ENCODE measurements at places on chromosomes 5 and 9.

DNA sequence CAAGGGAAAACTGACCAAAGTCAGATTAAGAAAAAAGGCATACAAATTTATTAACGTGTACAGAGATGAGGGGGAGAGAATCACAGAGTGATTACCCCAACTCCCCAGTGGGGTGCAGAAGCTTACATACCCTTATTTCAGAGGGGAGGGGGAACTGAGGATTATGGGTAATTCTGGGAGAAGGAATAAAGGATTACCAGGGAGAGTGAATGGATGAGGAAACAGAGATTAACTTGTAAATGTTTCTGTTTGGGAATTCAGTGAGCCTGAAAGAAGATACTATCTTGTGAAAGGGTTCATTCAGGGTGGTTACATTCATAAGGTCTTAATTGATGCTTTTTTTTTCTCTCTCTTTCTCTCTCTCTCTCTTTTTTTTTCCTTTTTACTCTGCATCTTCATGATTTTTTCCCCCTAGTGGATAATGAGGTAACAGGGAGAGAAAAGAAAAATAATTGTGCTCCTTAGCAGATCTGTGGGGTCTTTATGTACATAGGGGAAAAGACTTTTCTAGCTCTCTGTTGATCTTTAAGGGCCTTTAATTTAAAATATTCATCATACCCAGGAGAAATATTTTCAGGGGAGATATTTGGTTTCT is 49.4 kb downstream of the TARS1 start:
- DNase-seq, result no peak

DNA sequence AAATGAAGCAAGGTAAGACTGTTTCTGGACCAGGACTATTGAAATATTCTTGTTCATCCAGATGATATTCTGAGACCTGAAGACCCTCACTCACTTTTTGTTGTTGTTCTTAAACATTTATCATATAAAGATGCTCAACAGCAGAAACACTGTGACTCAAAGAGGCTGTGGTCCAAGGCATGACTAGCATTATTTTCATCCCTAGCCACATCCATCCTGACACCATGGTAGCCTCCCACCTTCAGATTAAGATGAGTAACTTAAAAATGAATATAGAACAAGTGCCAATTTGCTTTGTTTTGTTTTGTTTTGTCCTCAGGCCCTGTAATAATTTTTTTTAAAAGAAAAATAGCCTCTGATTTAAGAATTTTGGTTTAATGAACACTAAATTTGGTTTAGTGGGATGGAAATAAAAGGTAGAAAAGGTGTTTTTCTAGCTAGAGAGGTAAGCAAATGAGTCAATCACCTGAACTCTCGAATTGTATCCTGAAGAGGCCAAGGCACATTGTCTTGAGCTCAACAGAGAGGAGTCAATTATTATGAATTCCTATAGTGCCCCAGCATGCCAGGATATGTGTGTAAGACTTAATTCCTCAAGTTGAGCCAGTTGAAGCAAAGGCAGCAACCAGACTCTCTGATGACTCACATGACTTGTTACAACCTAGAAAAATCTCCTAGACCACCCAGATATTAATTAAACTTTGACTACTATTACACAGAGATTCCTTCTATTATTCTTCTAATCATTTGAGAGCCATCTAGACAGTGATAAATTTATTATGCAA is 380.1 kb upstream of the TUSC1 start:
- DNase-seq, result no peak

- no peak for DNase-seq
Measured at GRCh38 chr9:14433351-14434157, 119.6 kb upstream of the NFIB start.

- no peak for DNase-seq
Measured at GRCh38 chr5:95261437-95262175, 23.3 kb downstream of the MCTP1 start.

GRCh38 chr5:74415695-74416102 is 224.8 kb downstream of the ENC1 start:
- no peak for DNase-seq

DNA sequence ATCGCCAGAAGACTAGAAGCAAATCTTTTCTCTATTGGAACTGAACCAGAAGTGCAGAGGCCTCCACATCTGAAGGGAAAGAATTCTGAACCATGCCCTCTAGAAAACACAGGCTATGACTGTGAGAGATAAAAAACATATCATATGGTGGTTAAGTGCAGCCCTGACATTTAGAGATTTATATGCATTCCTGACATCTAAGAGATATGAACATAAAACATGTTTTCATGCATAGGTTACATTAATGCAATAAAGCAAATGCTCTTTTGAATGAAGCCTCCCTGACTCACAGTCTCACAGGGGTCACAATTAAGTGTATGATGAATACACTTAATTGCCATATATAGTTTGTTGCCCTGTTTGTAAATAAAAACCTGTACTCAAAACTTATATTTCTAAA is 28.9 kb upstream of the CKMT2 start:
- DNase-seq, result no peak

DNA sequence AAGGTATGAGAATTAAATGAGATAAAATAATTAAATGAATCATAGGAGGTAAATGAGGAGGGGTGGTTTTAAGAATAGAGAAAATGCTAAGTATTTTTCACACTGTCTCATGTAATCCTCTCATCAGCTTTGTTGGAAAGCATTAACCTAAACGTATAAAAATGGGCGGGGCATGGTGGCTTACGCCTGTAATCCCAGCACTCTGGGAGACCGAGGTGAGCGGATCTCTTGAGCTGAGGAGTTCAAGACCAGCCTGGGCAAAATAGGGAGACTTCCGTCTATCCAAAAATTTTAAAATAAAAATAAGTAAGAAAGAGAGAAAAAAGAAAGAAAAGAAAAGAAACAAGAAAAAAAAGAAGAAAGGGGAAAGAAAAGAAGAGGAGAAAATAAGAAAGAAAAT is 1.9 kb upstream of the RFK start:
- DNase-seq, result no peak

- DNase-seq, result no peak
Measured at GRCh38 chr9:109629615-109630014, 131.5 kb upstream of the PTPN3 start.

- DNase-seq, result no peak
Measured at GRCh38 chr5:181167814-181168488, 20.6 kb downstream of the OR2V2 start.

GRCh38 chr5:38764937-38765391 is 80.8 kb upstream of the OSMR start:
- no peak for DNase-seq

DNA sequence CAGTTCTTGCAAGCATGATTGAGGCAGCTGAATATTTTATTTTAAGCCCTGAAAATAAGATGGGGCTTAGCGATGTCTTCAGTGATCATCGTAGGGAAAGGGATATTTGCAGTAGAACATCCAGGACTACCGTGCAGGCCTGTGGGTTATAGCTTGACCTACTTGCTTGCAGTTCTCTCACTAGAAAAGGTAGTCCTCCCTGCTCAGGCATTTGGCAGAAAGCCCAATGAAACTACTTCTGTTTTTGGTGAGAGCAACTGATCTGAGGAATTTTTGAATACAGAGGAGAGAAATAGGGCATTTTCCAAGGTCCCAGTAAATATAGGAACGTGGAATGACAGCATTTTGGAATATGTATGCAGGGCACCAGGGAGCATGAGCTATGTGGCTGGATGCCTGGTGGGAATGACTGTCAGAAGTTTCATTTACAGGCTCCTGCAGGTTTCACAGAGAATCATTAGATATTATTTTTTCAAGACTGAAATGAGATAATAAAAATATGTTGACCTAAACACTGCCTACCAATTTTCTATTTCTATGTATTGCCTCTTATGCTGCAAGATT is 417.9 kb upstream of the ACTBL2 start:
- no peak for DNase-seq

DNA sequence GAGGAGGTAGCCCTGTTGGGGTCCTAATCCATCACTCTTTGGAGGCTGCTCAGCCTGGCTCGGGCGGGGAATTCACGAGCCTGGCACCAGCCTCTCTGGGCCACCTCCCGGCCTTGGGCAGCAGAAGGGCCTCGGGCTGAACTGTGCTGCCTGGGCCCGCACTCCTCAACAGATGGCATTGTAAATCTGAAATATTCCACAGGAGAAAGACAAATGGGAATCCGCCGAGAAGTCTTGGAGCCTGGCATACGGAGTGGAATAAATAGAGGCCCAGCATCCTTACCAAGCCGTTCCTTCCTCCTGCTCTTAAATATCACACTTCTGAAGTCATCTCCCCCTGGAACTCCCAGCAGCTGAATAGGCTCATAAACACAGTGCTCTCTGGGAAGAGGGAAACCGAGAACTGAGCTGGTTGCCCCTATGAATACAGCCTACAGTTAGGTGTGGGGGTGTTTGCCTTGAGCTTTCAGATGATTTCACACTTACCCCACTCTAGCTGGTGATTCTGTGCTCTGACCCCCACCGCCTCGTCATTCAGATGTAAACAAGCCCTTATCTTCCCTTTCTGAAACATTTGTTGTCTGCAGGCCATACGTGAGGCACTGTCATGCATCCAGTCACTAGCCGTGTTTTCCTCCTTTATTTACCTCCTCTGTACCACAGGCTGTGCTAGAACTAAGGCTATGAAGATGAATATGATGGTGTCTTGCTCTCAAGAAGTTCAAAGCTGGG is 455.0 kb upstream of the CLINT1 start:
- no peak for DNase-seq

GRCh38 chr9:17367035-17367434 is 211.8 kb upstream of the SH3GL2 start:
- no peak for DNase-seq

GRCh38 chr5:150401376-150402228 is 11.1 kb downstream of the CD74 start:
- DNase-seq, result no peak

DNA sequence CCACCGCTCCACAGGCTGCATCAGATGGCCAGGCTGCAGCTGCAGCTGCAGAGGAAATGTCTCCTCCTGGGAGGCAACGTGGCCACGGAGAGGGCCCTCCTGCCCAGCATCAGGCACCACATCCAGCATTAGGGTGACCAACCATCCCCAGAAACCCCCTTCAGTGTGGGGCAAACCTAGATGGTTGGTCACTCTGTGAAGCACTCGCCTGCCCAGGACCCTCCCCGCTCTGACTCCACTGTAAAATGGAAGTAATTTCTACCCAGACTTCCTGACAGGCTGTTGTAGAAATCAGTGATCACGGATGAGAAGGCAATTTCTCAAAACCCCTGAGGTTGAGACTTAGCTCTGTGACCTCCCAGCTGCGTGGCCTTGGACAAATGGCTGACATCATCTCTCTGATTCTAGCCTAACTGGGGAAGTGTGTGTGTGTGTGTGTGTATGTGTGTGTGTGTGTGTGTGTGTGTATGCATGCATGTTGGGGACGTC is 31.6 kb downstream of the B4GALT1 start:
- DNase-seq, result no peak

DNA sequence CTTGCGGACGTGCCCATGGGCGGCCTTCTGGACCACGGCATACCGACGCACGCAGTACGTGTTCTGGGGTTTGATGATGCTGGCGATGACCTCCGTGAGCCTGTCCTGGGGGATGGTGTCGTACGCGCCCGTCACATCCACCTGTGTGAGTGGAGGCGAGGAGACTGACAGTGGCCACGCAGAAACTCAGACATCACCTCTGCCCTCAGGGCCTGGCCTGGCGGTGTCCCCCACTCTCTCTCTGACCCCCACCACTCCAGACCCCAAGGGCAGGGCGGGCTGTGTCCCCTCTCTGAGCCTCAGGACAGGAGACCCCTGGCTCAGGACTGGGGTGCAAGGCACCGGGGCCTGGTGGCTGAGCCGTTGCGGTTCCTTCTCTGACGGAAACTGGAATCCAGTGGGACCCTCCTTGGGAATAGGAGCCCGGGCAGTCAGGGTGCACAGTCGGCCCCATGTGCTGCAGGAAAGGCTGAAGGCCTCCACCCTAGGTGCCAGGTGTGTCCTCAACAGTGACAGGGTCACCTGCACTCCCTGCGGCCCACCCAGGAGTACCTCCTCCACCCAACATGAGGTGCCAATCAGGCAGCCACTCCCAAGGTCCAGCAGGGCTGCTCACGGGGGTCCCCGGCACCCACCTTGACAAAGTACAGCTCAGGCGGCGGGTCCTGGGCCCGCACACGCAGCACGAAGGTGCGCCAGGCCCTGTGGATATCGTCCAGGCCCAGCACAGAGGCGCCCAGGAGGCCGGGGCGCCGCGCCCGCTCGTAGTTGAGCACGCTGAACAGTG is 16.0 kb downstream of the TERT start:
- DNase-seq, result no peak

DNA sequence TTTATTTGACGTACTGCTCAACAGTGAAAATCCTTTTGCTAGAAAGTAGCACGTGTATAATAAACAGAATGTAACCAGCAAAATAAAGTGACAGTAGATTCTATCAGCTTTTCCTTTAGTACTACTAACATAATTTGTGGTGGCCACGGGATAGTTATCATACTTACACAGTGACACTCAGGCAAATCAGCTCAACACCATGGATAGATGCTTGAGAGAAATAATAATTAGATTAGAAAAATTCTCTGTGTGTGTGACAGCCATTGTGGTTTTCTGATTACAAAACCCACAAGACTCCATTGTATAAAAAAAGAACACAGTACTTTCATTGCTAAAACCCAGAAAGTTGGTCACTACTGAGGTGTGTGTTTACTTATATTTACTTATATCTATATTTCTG is 101.1 kb downstream of the MUSK start:
- DNase-seq, result no peak

GRCh38 chr9:101705135-101705661 is 33.2 kb downstream of the GRIN3A start:
- DNase-seq, result no peak

GRCh38 chr9:93077811-93078210 is 18.2 kb upstream of the CARD19 start:
- DNase-seq, result no peak

DNA sequence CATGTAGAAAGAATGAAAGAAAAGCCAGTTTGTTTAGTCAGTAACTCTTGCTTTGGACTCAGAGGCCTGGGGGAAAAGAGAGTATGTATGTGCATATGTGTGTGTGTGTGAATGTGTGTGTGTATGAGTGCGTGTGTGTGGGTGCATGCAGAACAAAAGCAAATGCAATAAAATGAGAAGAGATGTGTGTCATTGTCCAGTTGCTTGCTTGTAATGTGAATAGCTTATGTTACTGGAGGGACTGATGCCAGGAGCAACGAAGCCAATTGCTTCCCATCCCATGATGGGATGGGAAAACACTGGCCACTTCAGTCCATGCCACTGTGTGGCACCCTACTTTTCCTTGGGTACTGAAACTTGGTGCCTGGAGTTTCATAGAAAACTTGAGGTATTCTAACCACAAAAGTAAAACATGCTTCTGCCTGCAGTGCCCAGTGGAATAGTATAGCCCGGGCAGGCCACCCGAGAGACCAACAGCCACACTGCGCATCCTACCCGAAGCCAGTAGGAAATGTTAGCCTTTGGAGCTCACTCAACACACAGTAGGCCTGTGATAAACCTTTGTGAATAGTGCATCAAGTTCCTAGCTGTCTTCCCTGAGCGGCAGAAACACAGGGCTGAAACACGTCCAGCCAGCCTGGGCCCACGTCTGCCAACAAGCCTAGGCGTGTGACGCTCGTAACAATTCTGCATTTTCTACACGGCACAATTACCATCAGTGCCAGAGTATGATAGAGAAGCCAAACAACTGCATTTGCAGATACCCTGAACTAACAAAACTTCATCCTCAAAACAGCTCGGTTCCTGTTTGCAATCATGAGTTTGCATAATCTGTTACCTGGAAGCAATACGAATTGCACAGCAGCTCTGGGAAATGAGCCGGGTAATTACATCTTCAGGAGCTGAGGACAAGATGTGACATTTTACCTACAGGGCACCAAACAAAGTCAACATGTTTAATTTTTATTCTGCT is 198.1 kb downstream of the SYK start:
- DNase-seq, result no peak
